Activated CD8-positive, alpha-beta memory T cell treated with anti-CD3 and anti-CD28 coated beads for 48 hours (primary cell): ENCODE measurements at places on chromosomes 7 and 10.

GRCh38 chr7:134469622-134470021 is 10.7 kb upstream of the AKR1B1 start:
- no peak for DNase-seq

DNA sequence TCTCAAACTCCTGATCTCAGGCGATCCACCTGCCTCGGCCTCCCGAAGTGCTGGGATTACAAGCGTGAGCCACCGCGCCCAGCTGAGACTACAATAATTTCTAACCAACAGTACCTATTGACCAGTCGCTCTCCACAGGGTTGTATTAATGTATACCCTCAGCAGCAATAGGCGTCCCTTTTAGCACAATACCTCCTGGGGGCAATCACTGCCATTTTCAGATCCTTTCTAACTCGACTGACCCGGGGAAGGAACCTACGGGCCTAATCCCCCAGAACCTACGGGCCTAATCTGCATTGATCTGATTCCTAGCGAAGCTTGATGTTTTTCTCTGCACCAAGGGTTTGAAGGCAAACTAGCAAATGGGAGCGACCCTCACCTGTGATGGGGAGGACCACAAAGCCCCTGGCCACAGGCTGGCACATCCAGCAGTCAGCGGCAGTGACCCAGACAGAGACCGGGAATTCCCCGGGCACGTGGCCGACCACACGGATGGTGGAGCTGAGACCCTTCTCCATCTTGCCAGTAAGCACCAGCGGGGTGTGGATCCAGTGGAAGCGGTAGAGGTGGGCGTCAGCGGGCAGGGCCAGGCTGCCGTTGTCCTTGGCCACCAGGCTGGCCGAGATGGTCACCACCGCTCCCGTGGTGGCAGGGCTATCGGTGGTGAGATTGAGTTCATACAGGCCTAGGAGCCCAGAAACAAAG is 6.9 kb downstream of the TMEM130 start:
- DNase-seq: no peak

- DNase-seq: no peak
These were observed 53.0 kb downstream of the WNT2 start for GRCh38 chr7:117269886-117270285.

- no peak for DNase-seq
These were observed 89.0 kb upstream of the PPP2R2D start for GRCh38 chr10:131811630-131812403.

DNA sequence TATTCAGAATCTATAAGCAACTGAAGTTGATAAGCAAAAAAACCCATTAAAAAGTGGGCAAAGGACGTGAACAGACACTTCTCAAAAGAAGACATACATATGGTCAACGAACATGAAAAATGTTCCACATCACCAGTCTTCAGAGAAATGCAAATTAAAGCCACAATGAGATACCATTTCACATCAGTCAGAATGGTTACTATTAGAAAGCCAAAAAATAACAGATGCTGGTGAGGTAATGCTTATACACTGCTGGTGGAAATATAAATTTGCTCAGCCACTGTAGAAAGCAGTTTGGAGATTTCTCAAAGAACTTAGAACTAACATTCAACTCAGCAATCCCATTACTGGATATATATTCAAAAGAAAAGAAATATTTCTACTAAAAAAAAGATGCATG is 332.8 kb upstream of the PLXDC2 start:
- DNase-seq: no peak

DNA sequence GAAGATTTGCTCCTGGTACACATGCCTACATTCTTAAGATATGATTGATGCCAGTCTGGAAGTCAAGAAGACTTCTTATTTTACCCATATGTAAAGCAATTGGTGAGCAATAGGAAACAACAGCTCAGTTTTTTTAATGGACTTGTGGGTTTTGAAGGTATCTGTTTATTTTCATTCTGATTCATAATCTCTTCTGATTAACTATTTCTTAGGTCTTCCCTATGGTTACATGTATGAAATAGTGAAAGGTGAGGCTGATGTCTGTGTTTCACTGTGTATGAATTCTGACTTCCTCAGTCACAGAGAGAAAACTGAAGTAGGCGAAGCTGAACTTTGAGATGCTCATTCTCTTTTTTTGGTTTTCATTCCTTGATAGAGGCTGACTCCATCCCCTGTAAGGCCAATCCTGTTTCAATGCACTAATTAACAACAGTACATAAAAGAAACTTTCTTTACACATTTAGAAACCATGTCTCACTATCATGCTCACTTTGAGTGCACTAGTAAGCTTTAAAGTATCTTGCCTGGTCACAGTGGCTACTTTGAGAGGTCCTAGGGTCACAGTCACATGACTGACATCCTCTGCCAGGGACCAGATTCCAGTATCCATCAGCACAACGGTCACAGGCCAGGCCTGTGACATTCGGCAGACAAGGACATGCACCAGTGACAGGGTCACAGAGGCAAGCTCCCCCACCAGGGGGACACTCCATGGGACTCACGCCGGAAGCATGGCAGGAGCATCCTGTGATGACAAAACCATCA is 59.5 kb upstream of the LAMB1 start:
- no peak for DNase-seq

GRCh38 chr7:25068502-25069213 is 56.4 kb downstream of the CYCS start:
- DNase-seq: no peak

DNA sequence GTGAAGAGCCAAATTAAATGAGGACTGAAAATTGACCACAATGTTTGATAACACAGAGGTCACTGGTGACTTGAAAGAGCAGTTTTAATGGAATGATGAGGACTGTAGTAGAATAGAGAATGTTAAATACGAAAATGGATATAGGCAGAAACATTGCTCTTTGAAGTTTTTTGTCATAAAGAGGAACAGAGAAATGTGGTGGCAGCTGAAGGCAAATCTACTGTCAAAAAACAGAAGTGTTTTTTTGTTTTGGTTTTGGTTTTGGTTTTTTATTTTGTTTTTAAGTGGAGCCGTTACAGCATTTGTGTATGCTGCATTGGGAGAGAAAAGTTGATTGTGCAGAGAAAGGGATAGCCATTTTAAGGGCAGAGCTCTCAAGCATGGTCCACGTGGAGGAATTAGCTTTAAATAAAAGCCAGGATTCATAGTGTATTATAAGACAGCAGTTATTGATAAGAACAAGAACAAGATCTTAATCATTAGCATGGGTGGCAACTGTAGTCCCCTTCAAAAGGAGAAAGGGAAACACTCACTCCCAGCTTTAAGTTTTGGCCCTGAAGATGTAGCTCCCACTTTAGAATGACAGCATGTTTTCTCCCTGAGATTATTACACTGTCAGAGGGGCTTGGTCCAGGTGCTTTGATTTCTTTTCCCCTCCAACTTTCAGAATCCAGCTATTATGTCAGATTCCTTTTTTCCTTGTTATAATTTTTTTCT is 156.7 kb upstream of the BET1 start:
- DNase-seq: no peak

- DNase-seq: no peak
These were observed 25.0 kb downstream of the RGS10 start for GRCh38 chr10:119517235-119518141.

- DNase-seq: no peak
These were observed 28.0 kb upstream of the GNAI1 start for GRCh38 chr7:80106498-80107113.

DNA sequence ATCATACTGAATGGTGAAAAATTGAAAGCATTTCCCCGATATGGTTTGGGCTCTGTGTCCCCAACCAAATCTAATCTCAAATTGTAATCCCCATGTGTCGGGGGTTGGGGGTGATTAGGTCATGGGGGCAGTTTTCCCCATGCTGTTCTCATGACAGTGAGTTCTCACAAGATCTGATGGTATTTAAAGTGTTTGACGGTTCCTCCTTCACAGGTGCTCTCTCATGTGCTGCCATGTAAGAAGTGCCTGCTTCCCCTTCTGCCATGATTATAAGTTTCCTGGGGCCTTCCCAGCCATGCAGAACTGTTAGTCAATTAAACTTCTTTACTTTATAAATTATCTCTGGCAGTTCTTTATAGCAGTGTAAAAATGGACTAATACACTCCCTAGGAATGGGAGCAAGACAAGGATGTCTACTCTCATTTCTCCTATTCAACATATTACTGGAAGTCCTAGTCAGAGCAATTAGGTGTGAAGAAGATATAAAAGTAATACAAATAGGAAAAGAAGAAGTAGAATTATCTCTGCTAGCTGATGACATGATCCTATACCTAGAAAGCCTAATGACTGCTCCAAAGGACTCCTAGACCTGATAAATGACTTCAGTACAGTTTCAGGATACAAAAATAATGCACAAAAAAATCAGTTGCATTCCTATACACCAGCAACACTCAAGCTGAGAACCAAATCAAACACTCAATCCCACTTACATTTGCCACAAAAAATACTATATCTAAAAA is 260.6 kb downstream of the RNLS start:
- DNase-seq: no peak

DNA sequence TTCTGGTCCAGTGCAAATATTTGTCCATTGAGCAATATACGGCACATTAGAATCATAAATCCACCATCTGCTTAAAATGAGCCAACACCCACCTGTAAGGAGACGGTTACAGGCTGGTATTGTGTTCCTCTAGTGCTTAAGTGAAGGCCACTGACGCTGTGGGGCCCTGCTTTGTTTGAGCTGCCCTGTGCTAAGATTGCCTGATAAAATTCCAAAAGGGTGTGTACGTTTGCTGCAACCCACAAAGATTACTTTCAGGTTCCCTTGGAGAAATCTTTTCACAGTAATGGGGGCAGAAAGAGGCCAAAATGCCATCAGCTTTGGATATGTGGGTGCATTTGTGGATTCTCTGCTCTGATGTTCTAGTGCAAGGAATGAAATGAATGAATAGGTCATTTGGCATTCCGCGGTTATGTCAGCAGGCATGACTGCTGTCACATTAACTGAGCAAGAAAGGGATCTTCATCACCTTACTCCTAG is 34.4 kb downstream of the AGR3 start:
- DNase-seq: no peak
